Eye (tissue), 1 donor: ENCODE measurements at places on chromosomes 3 and 15.
A peak's percentile ranks its signal among the peaks of the same experiment; 100 is the strongest.

- DNase-seq, result no peak
Measured at GRCh38 chr3:28019740-28020139, 221.7 kb upstream of the CMC1 start.

DNA sequence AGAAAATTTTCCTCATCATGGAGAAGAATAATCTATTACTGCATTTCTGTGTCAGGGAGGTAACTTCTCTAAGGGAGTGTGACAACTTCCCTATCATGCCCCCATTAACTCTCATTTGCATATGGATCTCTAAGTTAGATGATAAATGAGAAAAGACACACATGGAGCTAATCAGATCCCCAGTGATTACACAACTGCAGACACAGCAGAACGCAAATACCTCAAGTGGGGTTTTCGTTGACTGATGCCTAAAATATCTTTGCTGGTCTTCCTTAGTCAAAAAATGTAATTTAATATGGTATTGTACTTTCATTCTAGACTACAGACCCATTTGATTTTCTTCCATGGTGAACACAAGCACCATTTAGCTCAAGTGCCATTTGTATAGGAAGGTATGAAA is 630.5 kb downstream of the TBL1XR1 start:
- DNase-seq, result no peak

DNA sequence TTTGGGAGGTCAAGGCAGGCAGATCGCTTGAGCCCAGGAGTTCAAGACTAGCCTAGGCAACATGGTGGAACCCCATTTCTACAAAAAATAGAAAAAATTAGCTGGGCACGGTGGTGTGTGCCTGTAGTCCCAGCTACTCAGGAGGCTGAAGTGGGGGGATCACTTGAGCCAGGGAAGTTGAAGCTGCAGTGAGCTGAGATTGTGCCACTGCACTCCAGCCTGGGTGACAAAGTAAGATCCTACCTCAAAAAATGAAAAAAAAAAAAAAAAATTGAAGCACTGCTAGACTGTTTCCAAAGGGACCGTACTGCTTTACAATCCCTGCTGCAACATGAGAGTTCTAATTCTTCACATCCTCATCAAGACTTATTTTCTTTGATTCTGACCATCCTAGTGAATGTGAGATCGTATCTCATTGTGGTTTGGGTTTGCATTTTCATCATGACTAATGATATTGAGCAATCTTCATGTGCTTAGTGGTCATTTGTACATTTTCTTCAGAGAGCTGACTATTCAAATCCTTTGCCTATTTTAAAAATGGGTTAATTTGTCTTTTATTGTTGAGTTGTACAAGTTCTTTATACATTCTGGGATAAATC is 10.8 kb downstream of the CMTM8 start:
- DNase-seq, result no peak

GRCh38 chr3:8443829-8444791 is 57.5 kb upstream of the LMCD1 start:
- DNase-seq, result peak; percentile 94

DNA sequence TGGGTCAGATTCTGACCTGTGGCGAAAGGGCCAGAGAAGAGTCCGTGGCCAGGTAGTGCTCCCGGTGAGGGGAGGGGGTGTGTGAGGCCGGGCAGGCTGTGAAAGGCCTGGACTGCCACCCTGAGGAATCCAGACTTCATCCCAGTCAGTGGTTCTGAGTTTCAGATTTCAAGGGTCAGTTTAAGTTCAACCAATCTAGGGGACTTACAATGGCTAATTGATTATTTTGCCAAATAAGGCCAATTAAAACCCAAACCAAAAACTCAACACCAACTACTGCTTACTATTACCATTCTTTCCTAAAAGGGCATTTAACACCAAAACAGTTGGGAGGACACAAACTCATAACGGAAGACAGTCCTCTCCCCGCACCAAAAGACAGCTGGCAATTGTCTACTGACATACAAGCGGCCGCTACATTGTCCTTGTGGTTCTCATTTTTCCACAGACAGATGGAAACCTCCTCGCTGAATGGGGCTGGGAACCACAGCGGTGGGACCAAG is 30.5 kb downstream of the TMEM44 start:
- peak; percentile 72 for DNase-seq

GRCh38 chr15:75655931-75656330 is 8.2 kb downstream of the SNX33 start:
- DNase-seq, result no peak

DNA sequence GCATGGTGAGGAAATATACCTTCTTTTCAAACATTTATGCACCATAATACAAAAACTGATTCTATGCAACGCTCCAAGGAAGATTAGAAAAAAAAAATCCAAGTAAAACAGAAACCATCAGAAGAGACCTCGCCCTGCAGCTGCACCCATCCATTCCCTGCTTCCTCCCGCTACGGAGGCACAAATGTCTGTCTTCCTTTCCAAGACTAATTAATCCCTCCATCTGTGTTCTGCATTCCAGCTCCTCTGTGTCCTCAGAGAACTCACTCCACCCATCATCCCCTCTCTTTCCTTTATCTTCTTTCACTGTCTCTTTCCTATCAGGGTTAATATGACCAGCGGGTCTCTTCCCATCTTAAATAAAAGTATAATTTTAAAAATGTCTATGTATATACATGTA is 196.1 kb downstream of the ADAMTSL3 start:
- DNase-seq, result no peak

- DNase-seq, result peak; percentile 95
Measured at GRCh38 chr15:32861761-32862160, 144.0 kb downstream of the GREM1 start.

DNA sequence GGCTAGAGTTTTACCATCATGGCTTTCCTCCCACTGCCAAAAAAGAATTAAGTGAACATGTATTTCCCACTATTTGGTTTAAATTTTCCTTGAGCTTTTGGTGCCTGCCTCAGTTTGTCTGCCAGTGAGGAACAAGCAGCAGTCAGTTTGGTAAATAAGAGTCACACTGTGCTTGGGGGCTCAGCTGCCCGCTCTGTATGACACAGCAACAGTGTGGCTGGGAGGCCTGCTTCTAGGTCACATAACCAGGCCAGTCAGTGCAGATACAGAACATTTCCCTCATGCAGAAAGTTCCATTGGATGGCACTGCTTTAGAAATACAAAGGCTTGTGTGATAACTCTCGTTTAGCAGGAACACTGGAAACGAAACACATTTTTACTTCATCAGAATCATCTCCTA is 25.7 kb downstream of the FYCO1 start:
- no peak for DNase-seq

DNA sequence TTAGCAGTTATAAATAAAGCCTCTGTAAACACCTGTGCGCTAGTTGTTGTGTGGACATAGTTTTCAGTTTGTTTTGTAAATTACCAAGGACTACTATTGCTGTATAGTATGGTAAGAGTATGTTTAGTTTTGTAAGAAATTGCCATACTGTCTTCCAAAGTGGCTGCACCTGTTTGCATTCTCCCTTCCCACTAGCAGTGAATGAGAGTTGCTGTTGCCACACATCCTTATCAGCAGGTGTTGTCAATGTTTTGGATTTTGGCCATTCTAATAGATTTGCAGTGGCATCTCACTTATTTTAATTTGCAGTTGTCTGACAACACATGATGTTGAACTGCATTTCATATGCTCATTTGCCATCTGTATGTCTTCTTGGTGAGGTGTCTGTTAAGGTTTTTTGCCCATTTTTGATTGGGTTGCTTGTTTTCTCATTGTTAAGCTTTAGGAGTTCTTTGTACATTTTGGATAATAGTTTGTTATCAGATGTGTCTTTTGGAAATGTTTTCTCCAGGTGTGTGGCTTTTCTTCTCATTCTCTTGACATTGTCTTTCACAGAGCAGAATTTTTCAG is 14.9 kb downstream of the TCAIM start:
- DNase-seq, result no peak

GRCh38 chr3:188244395-188244861 is 90.5 kb downstream of the LPP start:
- no peak for DNase-seq

DNA sequence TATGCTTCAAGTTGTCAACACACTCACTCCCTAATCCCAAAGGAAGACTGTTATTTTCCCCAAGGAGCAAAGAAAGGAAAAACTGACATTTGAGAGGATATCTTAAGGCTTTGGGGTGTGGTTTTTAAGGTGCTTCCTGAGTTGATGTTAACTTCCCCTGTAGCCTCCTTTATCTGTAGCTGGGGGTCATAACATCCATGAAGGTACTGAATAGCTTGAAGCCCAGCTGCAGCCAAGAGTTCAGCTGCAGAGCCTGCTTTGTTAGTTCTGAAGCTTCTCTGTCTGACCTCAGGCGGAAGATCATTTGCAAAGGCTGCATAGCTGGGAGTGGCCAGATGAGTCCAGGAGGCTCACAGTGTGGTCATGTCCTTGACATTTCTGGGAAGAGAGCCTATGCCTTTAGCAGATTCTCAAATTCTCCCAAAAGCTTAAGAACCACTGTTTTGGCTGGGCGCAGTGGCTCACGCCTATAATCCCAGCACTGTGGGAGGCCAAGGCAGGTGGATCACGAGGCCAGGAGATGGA is 165.4 kb downstream of the SV2B start:
- DNase-seq, result peak; percentile 30
